CD4-positive, alpha-beta memory T cell (primary cell): ENCODE measurements at places on chromosomes 3 and 15. TPM values are rescaled to one million over a fixed set of nuclear protein-coding genes. Genes with fewer than 3 reads are reported as not detected.

DNA sequence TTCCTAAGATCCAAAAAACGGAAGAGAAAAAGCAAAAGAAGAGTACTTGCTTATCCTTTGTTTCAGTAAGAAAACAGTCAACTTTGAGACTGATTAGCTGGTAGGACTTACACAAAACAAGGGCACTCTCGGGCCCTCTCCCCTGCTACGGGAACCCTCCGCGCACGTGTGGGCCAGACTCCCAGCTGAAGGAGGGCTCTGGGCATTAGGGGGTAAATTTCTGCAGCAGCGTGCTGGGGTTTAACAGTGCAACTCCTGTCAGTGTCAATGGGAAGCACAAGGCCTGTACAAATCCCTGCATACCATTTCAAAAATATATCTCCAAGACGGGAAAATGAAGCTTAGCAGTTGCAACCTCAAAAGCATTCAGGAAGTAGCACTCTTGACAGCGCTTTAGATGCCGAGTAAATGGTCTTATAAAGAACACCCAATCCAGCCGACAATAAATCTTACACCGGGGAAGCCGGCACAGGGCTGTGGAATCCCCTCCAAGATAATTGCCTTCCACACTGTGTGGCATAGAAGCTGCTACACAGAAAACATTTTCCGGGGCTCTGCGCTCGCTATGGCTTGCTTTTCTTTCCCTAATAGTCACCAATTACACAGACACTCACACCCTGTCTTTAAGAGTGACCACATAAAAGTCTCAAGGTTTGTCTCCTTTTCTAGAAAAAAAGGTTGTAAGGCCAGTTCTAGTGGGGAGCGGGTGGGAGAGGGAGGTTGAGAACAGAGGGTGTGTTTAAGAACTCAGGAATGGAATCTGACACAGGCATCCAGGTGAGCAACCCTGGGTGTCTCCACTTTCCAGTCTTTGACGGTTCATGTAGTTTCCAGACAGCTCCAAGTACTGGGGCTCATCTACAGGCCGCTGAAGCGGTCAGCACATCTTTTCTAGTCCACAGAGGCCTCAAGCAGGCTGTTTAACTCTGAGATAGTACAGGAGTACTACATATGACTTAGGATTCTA, 512.7 kb downstream of the FOXP1 start:
- H3K27me3 ChIP-seq: no peaks in the 10 kb centered on the region
- DNase-seq: no peak
- peaks cover 68% of the 10 kb centered on the region for H3K4me1 ChIP-seq
- H3K27ac ChIP-seq: no peak overlapping the region
- H3K4me3 ChIP-seq: no peak overlapping the region

DNA sequence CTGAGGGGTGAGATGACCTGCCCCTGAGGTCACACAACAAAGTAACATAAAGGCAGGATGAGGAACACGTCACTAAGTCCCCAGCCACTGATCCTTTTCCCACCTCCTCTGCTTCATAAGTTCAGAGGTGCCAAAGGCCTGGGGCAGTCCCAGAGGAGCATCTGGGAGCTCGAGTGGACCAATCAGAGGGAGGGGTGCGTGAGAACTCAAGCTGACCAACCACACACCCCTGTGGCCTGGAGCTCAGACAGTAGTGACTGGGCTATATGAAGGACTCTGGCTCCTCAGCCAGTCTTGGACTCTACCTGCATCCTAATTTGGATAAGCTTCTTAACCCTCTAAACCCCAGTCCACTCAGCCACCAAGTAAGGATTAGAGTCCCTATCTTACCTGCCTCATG, 28.0 kb upstream of the CAV3 start:
- no peak for DNase-seq
- H3K27me3 ChIP-seq: no peaks in the 10 kb centered on the region
- no peak overlapping the region for H3K4me3 ChIP-seq
- no peak overlapping the region for H3K27ac ChIP-seq
- H3K36me3 ChIP-seq: no peaks in the 10 kb centered on the region

- H3K27me3 ChIP-seq: no peaks in the 10 kb centered on the region
- no peak overlapping the region for H3K4me3 ChIP-seq
- no peaks in the 10 kb centered on the region for H3K4me1 ChIP-seq
- H3K27ac ChIP-seq: no peak overlapping the region
- no peak for DNase-seq
- H3K36me3 ChIP-seq: no peaks in the 10 kb centered on the region
Measured at GRCh38 chr3:79886204-79886603, 118.4 kb upstream of the ROBO1 start.

GRCh38 chr3:30189900-30190299, 416.5 kb upstream of the TGFBR2 start:
- no peak overlapping the region for H3K4me3 ChIP-seq
- H3K27me3 ChIP-seq: no peaks in the 10 kb centered on the region
- no peaks in the 10 kb centered on the region for H3K36me3 ChIP-seq
- no peak overlapping the region for H3K27ac ChIP-seq
- DNase-seq: no peak
- no peaks in the 10 kb centered on the region for H3K4me1 ChIP-seq

CHST13 gene
- 0.42 TPM for total RNA-seq

DNA sequence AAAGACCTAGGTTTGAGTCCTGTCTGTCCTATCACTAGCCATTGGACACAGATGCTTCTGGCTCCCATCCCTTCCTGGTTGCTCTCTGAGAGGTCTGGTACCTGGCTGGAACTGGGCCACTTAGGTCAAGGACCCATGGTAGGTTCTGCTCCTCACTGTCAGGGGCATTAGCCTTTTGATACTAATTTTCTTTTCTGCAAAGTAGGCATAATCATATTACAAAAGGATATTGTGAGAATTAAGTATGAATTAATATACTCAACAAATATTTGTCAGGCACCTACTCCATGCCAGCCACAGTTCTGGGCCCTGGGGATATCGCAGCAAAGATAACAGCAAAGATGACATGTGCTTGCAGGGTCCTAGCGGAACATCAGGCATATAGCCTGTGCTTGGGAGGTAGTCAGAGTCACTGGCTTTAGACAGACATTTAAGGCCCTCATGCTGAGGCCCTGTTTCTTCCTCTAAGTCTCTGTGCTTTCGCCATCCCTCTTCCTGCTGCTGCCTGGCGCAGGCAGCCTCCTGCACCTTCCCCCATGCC, 25.6 kb upstream of the LCTL start:
- H3K4me3 ChIP-seq: no peak overlapping the region
- H3K4me1 ChIP-seq: no peaks in the 10 kb centered on the region
- H3K27me3 ChIP-seq: no peaks in the 10 kb centered on the region
- no peaks in the 10 kb centered on the region for H3K36me3 ChIP-seq
- H3K27ac ChIP-seq: no peak overlapping the region
- DNase-seq: no peak

DNA sequence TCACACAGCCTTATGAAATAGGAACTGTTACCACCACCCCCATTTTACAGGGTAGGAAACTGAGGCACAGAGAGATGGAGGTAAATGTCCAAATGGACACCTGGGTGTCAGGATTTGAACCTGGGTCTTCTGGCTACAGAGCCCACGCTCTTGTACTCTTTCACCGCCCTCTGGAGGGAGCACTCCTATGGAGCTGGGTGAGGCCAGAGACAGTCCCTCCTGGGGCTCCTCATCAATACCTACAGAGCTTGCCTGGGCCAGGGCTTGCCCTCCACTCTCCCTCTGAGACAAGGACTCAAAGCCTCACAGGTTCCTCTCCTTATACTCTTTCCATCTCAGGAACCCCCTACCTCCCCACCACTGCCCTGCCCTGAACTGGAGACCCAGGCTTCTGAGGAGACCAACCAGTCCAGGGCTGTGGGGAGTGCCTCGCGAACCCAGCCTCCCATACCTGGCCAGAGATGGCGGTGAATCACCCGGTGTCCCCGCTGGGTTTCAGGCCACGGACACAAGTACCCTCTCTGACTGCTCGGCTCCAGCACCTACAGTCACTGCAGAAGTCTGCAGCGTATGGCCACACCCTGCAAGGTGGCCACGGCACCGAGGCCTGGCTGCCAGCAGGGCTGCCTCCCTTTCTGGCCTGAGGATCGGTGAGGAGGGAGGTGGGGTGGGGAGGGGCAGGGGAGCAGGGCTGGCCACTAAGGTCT, 22.1 kb upstream of the ATP2B2 start:
- no peak for DNase-seq
- H3K27me3 ChIP-seq: no peaks in the 10 kb centered on the region
- H3K4me3 ChIP-seq: no peak overlapping the region

HRH1 gene
- total RNA-seq: 0.81 TPM

CCR8 gene
- total RNA-seq: 6.9 TPM

CLDN16 gene
- not detected for total RNA-seq
